ENCODE measurements at places on chromosomes 13 and 19.

- DNase-seq: peak; percentile 71
These were observed 10.4 kb downstream of the SBK2 start for GRCh38 chr19:55526216-55527196.

DNA sequence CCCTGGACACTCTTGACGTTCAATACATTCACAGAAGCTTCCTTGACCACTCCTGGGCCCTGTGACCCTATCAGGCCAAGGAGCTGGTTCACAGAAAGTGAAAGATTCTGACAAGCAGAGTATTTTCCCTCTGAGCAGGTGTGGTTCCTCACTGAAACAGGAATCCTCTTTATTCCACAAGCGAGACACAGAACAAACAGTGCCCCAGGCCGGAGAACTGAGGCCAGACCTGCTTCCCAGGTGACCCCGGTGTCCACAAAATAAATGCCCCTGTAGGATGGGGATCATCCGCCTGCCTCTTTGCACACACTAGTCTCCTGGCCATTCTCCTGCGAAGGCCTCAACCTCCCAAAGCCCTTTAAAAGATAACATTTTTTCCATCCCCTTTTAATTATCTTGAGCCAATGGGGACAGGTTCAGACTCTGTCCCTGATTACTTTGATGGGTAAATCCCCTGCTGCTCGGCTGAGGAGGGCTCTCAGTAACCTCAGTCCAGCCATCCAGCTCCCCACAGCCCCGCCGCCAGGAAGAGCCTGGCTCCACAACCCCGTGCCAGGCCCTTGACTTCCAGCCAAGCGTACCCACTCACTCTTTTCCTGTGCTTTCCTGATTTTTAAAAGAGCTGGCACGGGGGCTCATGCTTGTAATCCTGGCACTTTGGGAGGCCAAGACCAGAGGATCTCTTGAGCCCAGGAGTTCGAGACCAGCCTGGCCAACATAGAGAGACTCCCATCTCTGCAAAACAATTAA is 129.1 kb downstream of the FOXO1 start:
- no peak for DNase-seq

DNA sequence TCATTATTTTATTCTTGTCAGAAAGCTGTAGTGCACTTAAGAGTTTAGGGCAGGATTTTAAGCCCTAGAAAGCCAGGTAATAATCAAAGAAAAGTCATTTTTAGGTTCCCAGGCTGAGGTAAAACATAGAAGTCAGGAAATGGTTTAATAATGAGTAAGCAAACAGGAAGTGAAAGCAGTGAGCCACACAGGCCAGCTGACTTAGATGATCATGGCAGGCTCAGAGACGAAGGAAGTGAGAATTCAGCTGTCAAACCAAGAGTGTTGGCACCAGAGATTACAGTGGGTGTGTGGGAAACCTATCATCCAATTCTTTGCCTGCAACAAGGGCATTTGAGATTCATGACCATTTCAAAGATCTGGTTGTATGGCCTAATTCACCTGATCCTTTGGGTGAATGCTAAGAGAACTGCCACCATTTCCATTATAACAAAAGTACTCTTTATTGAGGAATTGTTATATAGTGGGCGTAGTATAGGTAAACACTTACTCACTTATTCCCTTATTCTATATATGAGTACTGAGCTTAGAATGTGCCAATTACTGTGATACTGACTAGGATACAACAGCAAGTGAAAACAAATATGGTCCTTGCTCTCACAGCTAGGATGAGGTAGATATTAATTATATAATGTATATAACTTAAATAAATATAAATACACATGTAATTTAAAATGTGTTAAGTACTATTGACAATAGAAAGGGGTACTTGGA is 103.7 kb upstream of the EDNRB start:
- no peak for DNase-seq

GRCh38 chr19:5091018-5091683 is 122.2 kb downstream of the KDM4B start:
- DNase-seq: no peak

GRCh38 chr13:51063909-51064308 is 47.2 kb downstream of the C13orf42 start:
- DNase-seq: no peak

DNA sequence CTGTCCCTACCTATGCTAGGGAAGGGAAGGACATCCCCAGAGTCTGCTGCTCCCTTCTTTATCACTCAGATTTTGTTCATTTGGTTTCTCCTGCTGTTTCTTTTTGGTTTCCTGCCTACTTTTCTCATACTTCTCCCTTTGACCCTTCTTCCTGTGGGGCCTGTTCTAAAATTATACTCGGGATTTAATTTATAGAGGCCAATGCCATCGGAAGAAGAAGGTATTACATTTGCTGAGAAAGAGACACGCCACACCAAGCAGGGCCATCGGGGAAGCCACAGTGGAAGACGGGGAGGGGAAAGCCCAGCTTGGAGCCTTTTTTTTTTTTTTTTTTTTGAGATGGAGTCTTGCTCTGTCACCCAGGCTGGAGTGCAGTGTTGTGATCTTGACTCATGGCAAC is 46.8 kb upstream of the FARP1 start:
- DNase-seq: no peak

- no peak for DNase-seq
These were observed 39.1 kb upstream of the RNF113B start for GRCh38 chr13:98216135-98216565.

All from ureter (tissue), 1 donor.